ENCODE measurements at places on chromosomes 11 and 22.

DNA sequence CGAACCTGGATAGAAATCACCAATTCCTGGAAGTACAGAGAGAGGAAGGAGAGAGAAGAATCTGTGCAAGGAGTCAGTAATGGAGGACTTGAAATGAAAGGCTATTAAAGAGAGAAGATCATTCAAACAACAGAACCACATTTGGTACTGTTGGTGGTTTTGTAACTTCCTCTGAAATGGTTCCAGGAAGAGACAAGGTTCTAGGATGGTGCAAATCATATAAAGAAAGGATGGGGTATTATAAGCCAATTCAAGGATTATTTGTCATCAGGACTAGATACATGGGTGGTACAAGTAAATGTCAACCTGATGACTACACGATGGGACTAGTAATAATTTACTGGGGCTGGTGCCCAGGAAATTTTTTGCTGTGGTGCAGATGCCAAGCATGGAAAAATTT is 28.9 kb upstream of the TMA7B start:
- no peak for DNase-seq

GRCh38 chr11:57903011-57903410 is 120.7 kb upstream of the OR9Q1 start:
- no peak for DNase-seq

DNA sequence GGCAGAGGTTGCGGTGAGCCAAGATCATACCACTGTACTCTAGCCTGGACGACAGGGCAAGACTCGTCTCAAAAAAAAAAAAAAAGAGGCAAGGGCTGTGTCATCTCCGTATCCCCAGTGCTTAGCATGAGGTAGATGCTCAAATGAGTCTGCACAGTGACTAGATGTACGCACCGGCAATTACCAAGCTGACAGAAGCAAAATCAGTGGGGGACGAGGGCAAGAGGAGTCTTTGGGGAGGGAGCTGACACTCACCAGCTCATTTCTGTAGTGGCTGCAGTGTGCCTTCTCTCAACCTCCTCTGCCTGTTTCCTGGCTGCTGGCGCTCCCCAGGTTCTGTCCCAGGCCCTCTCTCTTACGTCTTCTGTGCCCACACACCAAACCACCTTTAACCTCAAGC is 69.9 kb downstream of the PACSIN2 start:
- no peak for DNase-seq

DNA sequence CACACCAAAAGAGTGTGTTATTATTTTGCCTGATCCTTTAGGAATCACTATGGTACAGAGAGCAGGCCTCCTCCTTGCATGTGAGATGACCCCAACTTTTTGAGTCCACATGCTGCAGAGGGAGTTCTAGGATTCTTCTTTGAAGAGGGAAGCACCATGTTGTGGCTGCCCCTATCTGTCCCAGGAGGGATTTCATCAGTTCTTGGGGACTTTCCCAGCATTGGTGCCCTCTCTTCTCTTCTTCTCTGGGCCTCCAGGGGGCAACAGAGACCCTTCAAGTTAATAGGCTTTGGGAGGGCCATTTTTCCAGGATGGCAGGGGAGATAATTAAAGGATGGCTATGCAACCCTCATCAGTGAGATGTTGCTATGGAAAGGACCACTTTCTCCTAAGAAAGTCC is 3.6 kb downstream of the MMP1 start:
- no peak for DNase-seq

DNA sequence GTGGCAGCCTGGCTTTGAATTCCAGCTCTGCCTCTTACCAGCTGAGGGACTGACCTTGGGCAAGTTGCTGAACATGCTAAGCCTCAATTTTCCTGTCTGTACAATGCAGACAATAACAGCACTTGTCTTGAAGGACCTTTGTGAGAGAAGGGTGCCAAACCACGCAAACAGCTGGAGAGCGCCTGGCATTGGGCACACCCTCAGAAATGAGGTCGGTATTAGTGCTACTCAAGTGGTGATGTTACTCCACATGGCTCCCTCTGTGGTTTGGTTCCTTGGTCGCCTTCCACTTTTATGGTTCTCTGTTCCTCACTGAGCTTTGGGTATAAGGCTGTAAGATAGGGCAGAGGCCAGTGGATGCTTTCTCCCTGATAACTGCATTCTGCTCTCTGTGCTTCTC is 8.2 kb downstream of the UBASH3B start:
- no peak for DNase-seq

DNA sequence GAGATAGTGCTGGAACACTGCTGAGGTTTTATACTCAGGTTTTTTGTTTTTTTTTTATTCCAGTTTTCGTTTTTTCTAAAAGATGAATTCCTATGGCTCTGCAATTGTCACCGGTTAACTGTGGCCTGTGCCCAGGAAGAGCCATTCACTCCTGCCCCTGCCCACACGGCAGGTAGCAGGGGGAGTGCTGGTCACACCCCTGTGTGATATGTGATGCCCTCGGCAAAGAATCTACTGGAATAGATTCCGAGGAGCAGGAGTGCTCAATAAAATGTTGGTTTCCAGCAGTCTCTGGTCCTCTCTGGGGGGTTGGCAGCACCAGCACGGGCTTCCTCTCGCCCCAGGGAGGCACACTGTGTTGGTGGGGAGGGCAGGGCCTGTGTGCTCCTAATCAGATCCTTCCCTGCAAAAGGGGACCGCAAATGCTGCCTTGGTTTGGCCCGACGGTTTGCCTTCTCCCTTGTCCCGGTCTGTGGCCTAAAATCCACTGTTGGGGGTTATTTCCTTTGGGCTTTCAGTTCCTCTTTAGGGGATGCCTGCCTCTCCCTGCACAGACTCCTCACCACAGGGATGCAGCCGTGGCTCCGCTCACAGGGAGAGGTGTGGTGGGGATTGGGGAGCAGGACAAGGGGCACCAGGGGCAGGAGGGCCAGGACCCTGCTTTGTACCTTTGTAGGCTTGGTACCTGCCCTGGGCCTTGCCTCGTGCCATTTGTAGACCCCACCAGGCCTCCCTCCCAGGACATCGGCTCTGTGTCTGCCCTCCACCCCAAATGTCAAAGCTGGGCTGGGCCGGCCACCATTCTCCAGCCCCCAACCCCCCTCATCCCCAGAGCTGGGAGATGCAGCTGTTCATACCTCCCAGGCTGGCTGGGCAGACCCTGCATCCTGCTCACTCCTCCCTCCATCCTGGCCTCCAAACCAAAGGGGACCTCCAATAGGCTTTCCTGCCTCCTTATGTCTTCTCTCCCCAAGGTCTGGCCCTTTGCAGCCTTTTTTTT is 13.5 kb downstream of the MCAT start:
- DNase-seq: no peak

DNA sequence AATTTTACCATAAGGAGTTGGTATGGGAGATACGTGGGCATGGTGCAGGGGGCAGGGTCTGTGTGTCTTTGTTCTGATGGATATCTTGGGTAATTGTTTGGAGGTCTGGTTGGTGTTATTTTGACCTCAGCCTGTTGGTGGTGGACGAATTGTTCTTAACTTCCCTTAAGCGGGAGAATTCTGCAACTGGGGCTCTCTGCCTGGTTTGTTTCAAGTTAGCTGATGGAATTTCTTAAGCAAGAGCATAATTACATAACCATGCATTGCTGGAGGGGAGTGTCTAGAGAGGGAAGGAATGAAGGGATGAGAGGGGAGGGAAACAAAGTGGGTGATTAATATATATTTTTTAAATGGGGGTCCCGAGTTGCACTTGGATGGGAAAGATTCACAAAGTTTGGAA is 908.5 kb upstream of the RAG2 start:
- DNase-seq: no peak

DNA sequence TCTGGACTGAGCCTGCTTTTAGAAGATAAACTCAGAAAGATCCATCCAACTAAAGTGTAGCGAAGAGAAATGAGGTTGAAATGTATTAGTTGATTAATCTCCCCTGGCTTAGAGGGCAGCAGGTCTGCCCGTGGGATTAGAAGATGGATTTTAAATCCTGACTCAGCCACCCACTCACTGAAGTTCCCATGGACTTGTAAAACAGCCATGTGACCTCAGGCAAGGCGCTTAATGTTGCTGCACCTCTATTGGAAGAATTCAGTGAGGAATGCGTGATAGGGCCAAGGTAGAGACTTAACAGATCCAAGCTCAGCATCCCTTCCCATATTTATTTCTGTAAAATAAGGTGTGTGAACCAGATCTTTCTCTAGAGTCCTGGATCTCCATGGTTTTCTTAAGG is 45.1 kb upstream of the ELF5 start:
- DNase-seq: no peak
